ENCODE measurements at places on chromosomes 16 and 17.

DNA sequence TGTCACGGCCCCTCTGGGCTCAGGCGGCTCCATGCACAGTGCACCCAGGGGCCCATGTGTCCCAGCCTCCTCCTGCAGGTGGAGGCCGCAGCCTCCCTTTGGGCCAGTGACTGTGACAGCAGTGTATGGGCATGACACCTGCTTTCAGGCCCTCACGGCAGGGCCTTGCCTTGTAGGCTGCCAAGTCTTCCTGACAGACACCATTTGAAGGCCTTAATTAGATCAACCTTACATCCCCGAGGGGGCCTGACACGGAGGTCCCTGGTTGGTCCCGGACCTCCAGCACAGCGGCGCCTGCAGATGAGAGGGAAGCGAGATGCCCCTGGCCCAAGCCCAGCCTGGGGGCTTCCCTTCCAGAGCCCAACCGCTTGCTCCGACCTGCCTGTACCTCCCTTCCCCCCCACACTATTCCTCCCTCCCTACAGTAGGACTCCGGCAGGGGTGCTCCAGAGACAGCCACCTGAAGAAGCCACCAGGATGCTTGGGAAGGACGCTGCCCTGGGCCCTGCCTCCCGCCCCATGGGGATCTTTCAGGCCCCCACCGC is 31.9 kb downstream of the BAIAP2 start:
- no peak for DNase-seq

- DNase-seq = no peak
These were observed 64.7 kb downstream of the TOM1L2 start for GRCh38 chr17:17907469-17907868.

- DNase-seq = no peak
These were observed 68.1 kb upstream of the ZNF750 start for GRCh38 chr17:82907797-82908542.

GRCh38 chr17:72150632-72151460 is 30.0 kb downstream of the SOX9 start:
- no peak for DNase-seq

GRCh38 chr17:60436676-60437075 is 14.4 kb downstream of the CHCT1 start:
- no peak for DNase-seq

- DNase-seq = no peak
These were observed 63.4 kb downstream of the BRIP1 start for GRCh38 chr17:61799812-61800484.

DNA sequence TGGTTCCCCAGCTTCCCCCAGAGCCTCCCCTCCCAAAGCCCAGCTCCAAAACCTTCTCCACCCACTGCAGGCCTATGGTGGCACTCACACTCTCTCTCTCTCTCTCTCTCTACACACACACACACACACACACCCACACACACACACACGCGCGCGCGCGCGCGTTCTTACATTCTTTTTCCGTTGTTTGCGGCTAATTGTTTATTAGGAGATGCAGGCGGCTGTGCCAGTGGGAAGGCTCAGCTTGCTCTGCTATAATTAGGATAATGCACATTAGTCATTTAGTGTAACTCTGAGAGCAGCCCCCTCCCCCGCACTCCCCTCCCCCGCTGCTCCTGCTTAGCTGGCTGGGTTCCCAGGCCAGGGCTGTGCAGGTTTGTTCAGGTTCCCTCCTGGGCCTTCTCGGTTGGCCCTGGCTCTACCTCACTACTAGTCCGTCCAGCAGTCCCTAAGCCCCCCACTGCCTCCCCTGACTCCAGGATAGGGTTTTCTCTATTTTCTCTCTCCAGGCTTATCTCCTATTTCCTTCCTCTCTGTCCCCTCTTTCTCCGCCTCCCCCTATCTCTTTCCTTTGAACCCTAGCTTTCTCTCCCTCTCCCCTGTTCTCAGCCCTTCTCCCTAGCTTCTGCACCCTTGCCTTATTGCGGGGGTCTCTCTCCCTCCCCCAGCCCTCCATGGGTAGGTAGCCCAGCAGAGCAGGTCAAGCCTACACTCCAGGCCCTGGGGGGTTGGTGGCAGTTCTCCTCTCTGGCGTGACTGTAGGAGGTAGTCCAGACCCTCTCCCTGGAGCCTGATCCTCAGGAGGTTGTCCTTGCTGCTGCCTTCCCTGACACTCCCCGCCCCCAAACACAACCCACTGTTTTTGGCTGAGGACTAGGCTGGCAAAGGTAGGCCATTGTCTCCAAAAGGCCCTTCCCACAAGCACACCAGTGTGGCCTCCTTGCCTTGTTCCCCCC is 34.0 kb downstream of the TMEM132E start:
- no peak for DNase-seq

- no peak for DNase-seq
These were observed 52.6 kb downstream of the CCDC57 start for GRCh38 chr17:82160075-82160474.

GRCh38 chr16:74573622-74574021 is 33.3 kb downstream of the GLG1 start:
- DNase-seq = no peak

- no peak for DNase-seq
These were observed 265.3 kb downstream of the SEC14L1 start for GRCh38 chr17:77405867-77406732.

- no peak for DNase-seq
These were observed 1.7 kb downstream of the ADAMTS18 start for GRCh38 chr16:77433146-77433545.

GRCh38 chr17:11719203-11719602 is 120.9 kb downstream of the DNAH9 start:
- no peak for DNase-seq

DNA sequence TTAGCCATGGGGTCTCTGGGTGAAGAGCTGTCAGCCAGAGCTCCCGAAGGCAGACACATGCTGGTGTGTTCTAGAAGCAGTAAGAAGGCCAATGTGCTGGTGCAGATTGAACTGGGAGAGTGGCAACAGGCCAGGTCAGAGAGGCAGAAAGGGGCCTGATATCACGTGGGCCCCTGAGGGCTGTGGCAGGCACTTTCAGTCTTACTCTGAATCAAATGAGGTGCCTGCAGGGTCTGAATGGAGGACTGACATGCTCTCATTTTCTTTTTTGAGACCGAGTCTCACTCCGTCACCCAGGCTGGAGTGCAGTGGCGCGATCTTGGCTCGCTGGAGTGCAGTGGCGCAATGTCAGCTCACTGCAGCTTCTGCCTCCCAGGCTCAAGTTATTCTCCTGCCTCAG is 293.8 kb downstream of the ABCC12 start:
- DNase-seq = no peak

GRCh38 chr17:7328840-7329373 is at the start of gene NEURL4:
Gene NEURL4, minus strand, starts transcription at chr17:7329335. Its CDS starts 23 bp downstream, at chr17:7329312.
- DNase-seq = no peak

GRCh38 chr17:28878981-28879380 is 18.6 kb downstream of the FLOT2 start:
- no peak for DNase-seq

DNA sequence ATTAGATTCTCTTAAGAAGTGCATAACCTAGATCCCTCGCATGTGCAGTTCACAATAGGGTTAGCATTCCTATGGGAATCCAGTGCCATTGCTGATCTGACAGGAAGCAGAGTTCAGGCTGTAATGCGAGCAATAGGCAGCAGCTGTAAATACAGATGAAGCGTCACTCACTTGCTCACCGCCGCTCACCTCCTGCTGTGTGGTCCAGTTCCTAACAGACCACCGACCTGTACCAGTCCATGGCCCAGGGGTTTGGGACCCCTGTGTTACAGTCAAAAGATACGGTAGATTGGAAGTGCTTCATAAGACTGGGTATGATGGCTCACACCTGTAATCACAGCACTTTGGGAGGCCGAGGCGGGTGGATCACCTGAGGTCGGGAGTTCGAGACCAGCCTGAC is 2.8 kb downstream of the STAT5A start:
- no peak for DNase-seq

- no peak for DNase-seq
These were observed 34.6 kb upstream of the TAC4 start for GRCh38 chr17:49882434-49882833.

- no peak for DNase-seq
These were observed 12.2 kb downstream of the CD300LD start for GRCh38 chr17:74579900-74580299.

DNA sequence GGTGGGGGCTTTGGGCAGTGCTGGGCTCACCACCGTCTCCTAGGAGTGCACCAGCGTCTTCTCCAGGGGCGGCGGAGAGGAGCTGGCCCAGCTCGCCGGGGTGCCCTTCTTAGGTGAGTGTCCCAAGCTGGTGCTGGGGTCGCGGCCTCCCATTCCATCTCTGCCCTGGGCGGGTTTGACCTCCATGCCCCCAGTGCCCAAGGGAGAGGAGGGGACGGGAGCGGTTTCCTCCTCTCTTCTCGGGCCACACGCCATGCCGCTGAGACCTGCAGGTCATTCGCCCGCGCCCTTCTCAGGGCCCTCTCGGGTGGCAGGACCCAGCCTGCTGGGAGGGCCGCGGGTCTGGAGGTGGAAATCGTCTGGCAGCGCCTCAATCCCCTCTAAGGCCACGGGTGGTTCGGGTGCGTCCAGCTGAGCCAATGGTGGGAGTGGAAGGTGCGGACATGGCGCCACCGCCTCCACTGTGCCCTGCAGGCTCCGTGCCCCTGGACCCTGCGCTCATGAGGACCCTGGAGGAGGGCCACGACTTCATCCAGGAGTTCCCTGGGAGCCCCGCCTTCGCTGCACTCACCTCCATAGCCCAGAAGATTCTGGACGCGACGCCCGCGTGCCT is 5.3 kb downstream of the IGFALS start:
- no peak for DNase-seq

GRCh38 chr17:65677932-65678331 is 116.5 kb upstream of the AXIN2 start:
- DNase-seq = no peak

GRCh38 chr16:85699628-85700027 is 10.9 kb upstream of the GINS2 start:
- DNase-seq = no peak

DNA sequence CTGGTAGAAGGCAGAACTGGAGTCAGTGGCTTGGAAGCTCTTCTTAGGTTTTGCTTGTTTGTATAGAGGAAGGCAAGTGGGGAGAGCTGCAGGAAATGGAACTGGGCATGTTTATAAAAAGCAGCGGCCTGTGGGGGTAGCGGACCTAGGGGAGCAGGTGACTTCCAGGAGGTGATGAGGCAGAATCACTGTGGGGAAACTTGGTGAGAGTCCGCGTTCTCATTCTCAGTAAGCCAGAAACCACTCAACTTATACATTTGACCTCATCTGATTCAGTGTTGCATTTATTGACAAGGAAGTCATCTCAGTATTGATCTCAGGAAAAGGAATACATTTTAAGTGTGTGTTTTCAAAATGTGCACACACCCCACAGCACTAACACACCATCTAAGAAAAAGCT is 299.8 kb downstream of the CNTNAP4 start:
- no peak for DNase-seq

GRCh38 chr16:12405089-12405488 is 398.6 kb downstream of the CPPED1 start:
- DNase-seq = no peak

GRCh38 chr17:2250140-2251095 is 53.2 kb downstream of the SMG6 start:
- DNase-seq = no peak

DNA sequence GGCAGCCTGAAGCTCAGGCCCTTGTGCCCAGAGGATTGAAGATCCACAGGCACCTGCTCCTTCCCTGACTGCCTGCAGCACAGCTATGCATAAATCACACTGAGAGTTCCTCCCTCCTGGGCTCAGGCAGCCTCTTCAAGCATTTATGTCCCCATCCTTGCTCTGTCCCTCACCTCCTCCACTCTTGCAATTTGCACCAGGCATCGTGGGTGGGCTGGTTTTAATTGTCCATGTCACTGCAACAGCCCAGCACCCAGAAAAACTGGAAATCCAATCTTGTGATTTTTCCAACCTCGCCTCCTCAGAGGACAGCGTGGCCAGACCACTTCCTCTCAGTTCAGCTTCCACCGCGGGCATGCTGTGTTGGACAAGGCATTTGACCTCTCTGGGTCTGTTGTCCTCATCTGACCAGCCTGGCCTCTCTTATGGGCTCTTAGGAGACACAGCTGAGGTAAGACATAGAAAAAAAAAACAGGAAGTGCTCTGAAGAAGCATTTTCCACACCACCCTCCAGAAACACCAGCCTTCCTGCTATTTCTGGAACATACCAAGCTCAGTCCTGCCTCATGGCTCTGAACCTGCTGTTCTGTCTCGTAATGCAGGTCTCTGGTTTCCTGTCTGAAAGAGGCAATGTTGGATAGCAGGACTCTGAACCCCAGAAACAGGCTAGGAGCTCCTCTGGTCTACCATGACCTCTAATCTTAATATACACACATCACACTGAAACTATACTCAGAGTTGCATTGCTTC is 8.3 kb downstream of the TMEM114 start:
- no peak for DNase-seq

GRCh38 chr16:11636172-11636721 is 32.0 kb upstream of the SNN start:
- DNase-seq = no peak

- DNase-seq = no peak
These were observed 9.7 kb upstream of the NXPH3 start for GRCh38 chr17:49565948-49566491.

- no peak for DNase-seq
These were observed 397.4 kb downstream of the NPIPA8 start for GRCh38 chr16:17939122-17939536.

- DNase-seq = no peak
These were observed 29.0 kb downstream of the FCSK start for GRCh38 chr16:70483426-70483825.

DNA sequence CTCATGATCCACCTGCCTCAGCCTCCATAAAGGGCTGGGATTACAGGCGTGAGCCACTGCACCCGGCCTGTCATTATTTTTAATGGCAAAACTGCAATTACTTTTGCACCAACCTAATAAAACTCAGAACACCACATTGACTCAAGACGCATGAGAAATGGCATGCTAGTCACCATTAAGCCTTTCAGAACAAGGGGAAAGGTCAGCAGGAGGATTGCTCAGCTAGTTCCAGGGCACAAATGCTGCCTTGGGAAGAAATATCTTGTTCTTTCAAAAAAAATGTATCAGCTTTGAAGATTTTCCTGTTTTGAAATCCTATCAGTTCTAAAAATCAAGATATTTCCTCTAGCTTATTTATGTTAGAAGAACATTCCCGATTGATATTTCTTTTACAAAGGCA is 32.4 kb upstream of the CDYL2 start:
- DNase-seq = no peak

DNA sequence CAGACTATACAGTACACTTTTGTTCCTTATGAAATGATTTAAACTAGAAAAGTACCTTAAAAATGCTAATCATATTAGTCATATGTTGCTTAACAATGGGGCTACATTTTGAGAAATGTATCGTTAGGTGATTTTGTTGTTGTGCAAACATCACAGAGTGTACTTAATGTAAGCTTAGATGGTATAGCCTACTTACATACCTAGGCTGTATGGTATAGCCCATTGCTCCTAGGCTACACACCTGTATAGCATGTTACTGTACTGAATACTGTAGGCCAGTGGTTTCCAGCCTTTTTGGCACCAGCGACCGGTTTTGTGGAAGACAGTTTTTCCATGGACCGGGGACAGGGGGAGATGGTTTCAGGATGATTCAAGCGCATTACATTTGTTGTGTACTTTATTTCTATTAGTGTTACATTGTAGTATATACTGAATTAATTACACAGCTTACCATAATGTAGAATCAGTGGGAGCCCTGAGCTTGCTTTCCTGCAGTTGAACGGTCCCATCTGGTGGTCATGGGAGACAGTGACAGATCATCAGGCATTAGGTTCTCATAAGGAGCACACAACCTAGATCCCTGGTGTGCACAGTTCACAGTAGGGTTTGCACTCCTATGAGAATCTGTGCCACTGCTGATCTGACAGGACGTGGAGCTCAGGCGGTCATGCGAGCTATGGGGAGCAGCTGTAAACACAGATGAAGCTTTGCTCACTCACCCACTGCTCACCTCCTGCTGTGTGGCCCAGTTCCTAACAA is 35.0 kb upstream of the MRC2 start:
- DNase-seq = no peak

GRCh38 chr17:47665655-47666054 is 15.9 kb downstream of the KPNB1 start:
- no peak for DNase-seq
